ENCODE measurements at places on chromosomes 12 and 14.

DNA sequence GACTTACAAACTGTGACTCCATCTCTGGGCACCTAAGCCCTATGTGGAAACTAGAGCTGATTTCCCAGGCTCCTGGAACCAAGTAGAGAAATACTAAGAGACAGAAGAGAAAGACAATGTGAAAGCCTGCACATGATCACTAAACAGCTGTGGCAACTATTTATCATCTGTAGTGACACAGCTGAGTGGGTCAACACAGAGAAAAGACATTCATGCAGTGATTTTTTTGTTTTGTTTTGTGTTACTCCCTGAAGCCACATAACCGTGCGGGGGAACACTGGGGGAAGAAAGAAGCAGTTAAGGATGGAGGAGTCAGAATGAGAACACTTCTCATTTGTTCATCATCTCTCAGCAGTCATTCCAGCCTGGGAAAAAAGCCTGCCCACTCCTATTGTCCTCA is 1.5 kb downstream of the PRR4 start:
- DNase-seq, result no peak

DNA sequence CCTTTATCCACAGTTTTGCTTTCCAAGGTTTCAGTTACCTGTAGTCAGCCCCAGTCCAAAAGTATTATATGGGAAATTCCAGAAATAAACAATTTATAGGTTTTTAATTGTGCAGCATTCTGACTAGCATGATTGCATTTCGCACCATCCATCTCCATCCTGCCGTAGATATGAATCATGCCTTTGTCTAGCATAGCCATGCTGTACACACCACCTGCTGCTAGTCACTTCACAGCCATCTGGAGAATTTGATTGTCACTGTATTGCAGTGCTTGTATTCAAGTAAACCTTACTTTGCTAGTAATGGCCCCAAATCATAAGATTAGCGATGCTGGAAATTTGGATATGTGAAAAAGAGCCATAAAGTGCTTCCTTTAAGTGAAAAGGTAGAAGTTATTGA is 36.0 kb downstream of the MUCL1 start:
- DNase-seq, result no peak

- peak; percentile 46 for DNase-seq
Measured at GRCh38 chr12:119423285-119423684, 88.8 kb downstream of the CCDC60 start.

DNA sequence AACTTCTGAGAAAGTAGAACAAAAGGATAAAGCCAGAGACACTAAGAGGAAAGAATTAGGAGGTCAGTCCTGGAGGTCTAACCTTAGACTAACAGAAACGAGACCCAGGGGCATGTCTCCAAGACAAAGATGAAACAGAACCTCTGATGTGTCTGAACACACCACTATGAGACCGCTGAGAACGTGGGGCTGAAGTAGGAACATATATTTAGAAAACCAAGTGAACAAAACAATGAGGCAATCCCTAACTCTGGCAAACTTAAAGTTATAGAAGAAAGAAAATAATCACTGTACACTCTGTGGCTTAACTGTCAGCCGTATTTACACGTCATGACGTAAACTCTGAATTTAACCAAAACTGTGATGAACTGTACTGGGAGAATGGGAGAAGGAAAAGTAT is 17.9 kb downstream of the KCTD10 start:
- DNase-seq, result no peak

DNA sequence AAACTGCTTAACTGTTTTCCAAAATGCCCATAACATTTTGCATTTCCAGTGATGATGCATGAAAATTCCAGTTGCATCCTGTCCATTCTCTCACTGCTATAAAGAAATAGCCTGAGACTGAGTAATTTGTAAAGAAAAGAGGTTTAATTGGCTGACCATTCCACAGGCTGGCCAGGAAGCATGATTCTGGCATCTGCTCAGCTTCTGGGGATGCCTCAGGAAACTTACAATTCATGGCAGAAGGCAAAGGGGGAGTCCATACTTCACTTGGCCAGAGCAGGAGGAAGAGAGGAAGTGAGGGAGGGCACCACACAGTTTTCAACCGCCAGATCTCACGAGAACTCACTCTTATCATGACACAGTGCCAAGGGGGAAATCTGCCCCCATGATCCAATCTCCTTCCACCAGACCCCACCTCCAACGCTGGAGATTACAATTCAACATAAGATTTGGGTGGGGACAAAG is 18.2 kb upstream of the CLEC2D start:
- no peak for DNase-seq

- no peak for DNase-seq
Measured at GRCh38 chr14:72094844-72095582, 162.8 kb downstream of the RGS6 start.

- no peak for DNase-seq
Measured at GRCh38 chr12:6384499-6385436, 806 bp downstream of the LTBR start.

- no peak for DNase-seq
Measured at GRCh38 chr14:100955201-100955600, 51.7 kb upstream of the RTL1 start.

DNA sequence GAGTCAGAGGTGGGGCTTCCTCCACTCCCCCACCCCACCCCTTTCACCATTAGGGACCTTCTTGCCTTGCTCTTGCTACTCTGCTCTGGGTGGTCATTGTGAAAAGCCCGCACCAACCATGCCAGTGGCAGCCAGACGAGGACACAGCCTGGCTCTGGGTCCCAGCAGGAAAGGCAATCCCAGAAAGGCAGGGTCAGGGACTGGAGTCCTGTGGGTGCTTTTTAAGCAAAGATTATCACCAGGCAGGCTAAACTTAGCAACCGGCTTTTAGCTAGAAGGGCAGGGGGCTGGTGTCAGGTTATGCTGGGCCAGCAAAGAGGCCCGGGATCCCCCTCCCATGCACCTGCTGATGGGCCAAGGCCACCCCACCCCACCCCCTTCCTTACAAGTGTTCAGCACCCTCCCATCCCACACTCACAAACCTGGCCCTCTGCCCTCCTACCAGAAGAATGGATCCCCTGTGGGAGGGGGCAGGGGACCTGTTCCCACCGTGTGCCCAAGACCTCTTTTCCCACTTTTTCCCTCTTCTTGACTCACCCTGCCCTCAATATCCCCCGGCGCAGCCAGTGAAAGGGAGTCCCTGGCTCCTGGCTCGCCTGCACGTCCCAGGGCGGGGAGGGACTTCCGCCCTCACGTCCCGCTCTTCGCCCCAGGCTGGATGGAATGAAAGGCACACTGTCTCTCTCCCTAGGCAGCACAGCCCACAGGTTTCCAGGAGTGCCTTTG is 1.2 kb upstream of the GAPDH start:
- DNase-seq, result no peak

DNA sequence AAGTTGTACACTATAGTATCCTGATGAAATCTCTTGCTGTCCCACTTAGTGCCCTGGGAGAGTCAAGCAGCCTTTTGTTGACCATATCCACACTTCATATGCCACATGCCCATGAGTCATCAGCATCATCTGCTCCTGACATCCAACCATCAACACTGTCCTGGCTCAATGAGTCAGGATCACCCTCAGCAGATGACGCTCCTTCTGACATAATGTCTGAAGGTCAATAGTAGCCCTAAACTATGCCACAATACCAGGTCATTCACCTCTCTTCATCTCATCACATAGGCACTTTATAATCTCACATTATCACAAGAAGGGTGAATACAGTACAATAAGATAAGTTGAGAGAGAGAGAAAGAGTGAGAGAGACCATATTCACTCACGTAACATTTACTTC is 369.0 kb upstream of the FAR2 start:
- no peak for DNase-seq

DNA sequence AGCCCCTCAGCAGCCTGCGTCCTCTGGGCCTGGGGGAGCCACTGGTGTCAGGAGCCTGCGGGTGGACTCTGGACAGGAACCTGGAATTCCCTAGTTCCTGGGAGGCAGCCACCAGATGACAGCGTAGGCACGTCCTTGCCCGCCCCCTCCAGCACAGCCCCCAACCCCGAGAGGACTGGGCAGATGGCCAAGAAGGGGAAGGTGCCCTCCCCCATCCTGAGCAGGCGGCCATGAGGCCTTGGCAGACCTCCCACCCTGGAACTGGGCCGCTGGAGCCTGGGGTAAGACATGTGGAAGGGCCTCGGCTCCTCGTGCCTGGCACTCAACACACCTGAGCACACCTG is 60.4 kb upstream of the FBRSL1 start:
- DNase-seq, result no peak

GRCh38 chr14:90060312-90060964 is 1.4 kb upstream of the KCNK13 start:
- DNase-seq, result peak; percentile 83

DNA sequence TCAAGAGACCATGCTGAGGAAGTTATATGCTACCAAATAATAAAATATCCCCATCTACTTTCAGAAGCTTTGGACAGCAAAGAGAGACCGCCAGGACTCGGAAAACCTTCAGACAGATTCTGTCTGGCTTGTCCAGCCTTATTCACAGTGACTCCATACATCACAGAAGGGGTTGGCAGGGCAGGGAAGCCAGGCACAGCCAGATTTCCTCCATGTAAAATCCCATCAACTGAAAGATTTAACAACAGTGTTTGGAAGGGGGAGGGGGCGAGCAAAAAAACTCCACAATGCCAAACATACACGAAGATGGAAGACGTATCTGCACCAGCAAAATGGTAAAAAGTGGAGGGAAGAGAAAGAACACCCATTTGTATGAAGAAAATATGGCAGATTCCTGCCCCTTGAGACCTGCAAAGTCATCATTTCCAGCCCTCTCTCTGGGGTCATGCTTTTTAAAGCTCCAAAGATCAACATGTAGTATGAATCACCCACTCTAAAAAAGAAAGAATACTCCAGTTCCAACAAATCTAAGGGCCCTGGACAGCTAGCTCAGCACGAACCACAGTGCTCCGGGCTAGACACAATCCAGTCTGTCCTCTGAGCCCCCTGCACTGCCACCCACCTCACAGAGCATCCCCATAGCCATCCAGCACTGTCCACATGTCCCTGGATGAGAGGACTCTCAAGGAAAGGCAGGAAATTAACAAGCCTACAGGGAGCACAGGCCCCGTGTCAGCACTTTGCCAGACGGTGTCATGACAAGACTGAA is 116.4 kb downstream of the DICER1 start:
- no peak for DNase-seq

DNA sequence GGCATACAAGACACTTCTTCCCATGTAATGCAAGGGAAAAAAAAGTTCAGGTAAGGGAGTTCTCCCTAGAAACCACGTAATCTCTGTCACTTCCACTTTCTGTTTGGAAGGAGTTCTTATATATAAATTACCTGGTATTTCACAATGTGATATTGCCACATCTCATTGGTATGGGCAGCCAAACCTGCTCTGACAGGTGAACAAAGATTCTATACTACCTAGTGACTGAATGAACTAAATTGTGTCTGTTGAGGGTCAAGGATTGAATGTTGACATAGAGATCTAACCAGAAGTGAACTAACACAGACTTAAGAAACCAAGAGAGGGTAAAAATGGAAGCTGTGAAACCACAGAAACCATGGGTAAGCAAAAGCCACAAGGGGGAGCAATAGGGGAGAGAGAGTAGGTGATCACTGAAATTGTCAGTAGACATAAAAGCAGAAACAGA is 161.3 kb downstream of the RPL10L start:
- DNase-seq, result peak; percentile 13

GRCh38 chr12:18304609-18305008 is 43.3 kb downstream of the PIK3C2G start:
- no peak for DNase-seq

- peak; percentile 88 for DNase-seq
Measured at GRCh38 chr12:121005346-121005815, 10.9 kb downstream of the C12orf43 start.

DNA sequence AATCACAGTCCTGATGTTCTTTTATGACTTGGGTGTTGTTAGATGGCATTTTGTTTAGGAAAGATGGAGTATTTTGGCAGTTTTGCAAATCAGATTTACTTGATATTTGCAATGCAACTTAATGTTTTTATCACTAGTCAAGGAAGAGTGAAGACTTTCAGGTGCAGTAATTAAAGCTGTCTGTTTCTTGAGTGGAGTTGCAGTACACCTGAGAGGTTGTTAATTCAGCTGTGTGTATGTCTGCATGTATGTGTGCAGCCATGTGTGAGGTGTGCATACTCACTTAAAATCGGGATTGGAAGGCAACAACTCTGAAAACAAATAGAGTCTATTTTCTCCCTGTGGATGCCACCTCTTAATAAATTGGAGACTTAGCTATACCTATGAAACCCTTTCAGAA is 94.5 kb downstream of the RMST start:
- DNase-seq, result no peak

DNA sequence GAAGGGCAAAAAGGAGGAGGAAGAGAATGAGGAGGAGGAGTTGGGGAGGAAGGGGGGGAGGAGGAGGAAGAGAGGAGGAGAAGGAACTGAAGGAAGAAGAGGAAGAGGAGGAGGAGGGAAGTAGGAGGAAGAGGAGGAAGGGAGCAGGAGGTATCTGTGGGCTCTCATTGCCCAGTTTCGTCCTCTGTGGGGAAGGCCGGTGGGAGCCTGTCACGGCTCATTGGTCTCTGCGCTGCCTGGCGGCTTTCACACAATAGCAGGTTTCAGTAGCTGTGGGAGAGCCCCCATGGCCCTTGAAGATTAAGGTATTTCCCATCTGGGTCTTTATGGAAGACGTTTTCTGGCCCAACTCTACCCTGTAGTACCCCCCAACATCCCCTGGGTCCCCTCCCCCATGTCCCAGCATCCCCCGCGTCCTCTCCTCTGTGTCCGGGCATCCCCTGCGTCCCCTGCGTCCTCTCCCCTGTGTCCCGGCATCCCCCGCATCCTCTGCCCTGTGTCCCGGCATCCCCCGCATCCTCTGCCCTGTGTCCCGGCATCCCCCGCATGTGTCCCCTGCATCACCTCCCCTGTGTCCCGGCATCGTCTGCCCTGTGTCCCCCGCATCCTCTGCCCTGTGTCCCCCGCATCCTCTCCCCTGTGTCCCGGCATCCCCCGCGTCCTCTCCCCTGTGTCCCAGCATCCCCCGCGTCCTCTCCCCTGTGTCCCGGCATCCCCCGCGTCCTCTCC is 278.2 kb upstream of the SFSWAP start:
- no peak for DNase-seq

DNA sequence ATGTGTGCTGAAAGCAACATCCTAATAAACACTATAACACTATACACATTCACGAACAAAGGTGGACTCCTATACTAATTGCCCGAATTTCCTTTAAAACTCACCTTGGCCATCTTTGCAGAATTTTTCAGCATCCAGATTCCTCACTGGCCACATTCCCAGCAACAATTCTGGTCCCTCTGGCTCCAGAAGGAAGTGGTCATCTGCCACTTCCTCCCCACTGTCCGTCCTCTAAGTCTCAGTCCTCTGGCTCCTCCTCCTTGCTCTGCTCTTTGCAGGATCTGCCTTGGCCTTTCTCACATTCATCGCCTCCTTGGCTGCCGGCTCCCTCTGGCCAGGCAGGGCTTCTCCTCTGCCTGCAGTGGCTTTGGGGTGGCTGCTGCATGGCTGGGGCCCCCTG is 426.0 kb downstream of the FUT8 start:
- DNase-seq, result no peak

DNA sequence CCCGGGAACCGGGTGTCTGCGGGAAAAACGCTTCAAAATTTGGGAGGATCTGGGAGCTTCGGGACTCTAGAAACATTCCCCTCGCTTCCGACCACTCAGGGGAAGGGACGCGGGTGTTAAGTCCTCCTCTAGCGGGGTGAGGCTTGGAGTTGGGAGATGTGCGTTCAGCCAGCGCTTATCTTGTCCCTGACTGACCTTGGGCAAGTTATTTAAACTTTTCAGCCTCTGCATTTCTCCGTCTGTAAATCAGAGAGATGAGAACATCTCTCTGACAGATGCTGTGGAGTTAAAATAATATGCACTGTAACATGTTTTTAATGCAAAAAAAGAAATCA is 76.9 kb upstream of the ANO4 start:
- no peak for DNase-seq

- DNase-seq, result no peak
Measured at GRCh38 chr12:88092771-88093170, 49.1 kb downstream of the CEP290 start.

GRCh38 chr12:83016218-83016835 is 329.6 kb downstream of the TMTC2 start:
- no peak for DNase-seq

Measured in ELF-1 (cell line).